GM20000 (cell line): ENCODE measurements at places on chromosomes 1 and 21.

GRCh38 chr1:216531263-216532239 is 108.3 kb upstream of the USH2A start:
- DNase-seq: peak; percentile 1

- no peak for DNase-seq
These were observed 27.5 kb downstream of the CTH start for GRCh38 chr1:70438529-70438928.

DNA sequence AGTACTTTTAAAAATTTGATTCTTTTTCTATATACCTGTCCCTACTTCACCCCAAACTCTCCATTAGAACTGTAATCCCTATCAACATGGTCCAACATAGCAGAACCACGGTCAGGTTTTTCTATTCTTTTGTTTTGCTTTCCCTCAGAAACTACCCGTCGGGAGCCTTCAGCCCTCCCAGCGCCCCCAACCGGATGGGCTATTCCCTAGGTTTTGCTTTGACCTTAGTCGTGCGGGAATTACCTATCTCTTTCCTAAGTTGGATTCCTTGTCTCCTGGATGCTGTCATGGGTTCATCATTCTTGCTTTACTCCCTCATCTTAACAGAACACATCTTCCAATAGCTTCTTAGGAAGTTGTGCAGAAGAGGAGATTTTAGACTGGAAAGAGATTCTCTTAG is 97.5 kb upstream of the LBR start:
- no peak for DNase-seq

- no peak for DNase-seq
These were observed 122.5 kb downstream of the GIPC2 start for GRCh38 chr1:78168306-78168705.

- DNase-seq: no peak
These were observed 21.1 kb downstream of the LRRC38 start for GRCh38 chr1:13492711-13493110.

DNA sequence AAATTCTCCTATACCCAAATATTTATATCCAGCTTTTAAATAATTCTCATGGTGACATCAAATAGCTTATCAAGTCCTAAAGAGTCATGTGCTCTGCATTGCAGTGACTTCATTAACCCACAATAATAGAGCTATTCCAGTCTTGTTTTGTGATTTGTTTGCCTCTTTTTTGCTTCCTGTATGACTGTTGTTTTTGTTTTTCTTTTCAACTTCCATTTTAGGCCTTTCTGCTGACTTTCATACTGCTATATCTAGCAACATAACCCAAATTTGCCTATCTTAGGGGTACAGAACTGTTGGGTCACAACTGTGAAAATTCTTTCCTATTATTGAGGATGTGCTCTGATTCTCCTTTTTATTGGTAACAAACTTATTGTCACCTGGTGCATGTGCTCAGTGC is 30.3 kb downstream of the SPATA17 start:
- DNase-seq: no peak

DNA sequence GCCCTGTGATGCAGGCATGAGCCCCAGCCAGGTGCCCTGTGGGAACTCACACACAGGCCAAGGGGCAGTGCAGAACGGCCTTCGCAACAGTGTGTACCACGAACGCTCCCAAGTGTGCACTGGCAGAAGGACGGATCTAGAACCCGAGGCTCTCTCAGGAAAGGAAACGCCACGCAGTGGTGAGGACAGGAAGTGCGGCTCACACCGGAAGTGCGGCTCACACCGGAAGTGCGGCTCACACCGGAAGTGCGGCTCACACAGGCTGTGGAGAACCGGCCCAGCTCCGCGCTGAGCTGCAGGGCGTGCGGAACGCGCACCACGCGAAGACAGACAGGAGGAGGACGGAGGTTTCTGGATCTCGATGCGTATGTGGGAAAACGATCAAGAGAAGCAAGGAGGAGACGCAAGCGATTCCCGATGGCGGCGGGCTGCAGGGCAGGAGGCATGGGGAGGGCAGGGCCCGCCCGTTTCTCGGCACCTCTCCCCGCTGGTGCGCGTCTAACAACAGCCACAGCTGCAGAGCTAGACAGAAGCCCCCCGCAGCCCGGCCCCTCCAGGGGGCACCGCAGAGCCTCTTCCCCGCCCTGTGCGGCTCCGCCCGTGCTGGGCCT is 35.9 kb upstream of the TMEM52 start:
- no peak for DNase-seq

DNA sequence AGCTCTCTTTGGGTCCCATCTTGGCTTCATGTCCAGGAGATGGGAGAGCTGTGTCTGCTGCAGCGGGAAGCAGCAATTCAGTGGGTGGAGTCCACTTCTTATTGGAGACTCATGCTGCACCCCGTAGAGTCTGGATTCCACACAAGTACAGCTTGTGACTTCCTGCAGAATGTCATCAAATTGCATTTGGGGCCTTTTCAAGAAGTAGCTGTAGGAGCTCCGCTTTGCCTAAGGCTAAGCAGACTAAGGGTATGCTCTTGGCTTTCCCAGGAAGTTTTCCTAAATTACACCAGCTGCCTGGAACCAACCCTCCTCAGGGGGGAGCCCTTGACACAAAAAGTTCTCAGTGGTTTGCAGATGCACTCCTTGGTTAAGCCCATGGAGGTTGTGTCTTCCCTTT is 5.7 kb upstream of the MOB3C start:
- DNase-seq: peak; percentile 35

GRCh38 chr1:38640371-38640770 is 219.2 kb downstream of the RRAGC start:
- no peak for DNase-seq

DNA sequence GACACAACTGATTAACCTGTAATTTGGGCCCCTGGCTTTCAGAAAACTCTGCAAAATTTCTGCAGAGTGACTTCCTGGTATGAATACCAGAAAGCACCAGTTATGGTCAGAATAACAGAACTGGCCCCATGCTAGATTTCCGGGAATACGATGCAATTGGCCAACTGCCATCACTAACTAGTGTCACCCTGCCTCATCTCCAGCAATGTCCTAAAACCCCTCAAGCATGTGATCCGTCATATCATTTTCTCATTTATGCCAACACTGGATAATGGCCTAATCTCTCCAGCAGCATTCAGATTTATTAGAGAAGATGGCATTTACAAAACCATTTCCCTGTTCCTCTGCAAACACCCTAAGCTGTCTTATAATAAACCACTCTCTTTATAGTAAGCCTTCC is 15.4 kb downstream of the KAZN start:
- DNase-seq: no peak

DNA sequence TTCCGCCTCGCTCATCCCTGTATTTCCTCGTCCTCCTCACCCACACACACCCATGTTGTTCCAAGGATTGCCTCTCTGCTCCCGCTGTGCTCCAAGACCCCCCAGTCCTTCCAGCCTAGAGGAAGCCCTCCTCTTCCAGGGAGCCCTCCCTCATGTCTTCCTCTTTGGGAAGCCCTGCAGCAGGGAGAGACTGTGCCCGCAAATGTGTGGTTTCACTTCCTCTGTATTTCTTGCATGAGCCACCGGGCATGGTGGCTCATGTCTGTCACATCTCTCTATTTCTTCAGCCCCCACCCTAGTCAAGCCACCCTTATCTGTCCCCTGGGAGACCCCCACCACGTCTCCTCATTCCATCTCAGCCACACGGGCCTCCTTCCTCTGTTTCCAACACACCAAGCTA is 57.5 kb upstream of the PAX7 start:
- no peak for DNase-seq

GRCh38 chr1:112879834-112880233 is 76.2 kb downstream of the SLC16A1 start:
- DNase-seq: no peak

DNA sequence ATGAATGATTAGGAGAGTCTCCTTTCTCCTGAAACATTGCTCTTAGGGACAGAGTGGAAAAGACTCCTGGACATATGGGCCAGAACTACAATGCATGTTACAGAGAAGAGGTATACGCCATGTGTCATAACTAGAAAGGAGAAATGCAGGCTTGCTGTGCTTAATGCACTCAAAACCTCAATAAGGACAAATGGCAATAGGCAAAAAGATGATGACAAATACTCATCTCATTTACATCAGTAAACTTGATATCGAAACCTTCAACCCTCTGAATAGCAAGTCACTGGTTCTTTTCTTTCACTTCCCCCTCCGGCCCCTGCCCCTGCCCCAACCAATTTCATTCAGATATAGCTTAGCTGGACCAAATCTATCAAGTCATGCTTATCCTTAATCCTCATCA is 1.9 kb upstream of the GPR88 start:
- DNase-seq: peak; percentile 85

GRCh38 chr1:25019337-25020172 is 89.5 kb upstream of the RUNX3 start:
- DNase-seq: peak; percentile 62

GRCh38 chr1:168199056-168199455 is 20.3 kb downstream of the TIPRL start:
- no peak for DNase-seq
